Activated T-helper 2 cell treated with anti-CD3 and anti-CD28 coated beads, Interferon-gamma antibody, Interleukin-2, Interleukin-4, amounts not matched to agents 10 μg/mL and 5 μg/mL and 100 μg/mL, durations not matched to agents 14 hours and 24 hours and 36 hours (primary cell): ENCODE measurements at places on chromosomes 6 and 20. TPM values are rescaled to one million over a fixed set of nuclear protein-coding genes. Genes with fewer than 3 reads are reported as not detected.

DNA sequence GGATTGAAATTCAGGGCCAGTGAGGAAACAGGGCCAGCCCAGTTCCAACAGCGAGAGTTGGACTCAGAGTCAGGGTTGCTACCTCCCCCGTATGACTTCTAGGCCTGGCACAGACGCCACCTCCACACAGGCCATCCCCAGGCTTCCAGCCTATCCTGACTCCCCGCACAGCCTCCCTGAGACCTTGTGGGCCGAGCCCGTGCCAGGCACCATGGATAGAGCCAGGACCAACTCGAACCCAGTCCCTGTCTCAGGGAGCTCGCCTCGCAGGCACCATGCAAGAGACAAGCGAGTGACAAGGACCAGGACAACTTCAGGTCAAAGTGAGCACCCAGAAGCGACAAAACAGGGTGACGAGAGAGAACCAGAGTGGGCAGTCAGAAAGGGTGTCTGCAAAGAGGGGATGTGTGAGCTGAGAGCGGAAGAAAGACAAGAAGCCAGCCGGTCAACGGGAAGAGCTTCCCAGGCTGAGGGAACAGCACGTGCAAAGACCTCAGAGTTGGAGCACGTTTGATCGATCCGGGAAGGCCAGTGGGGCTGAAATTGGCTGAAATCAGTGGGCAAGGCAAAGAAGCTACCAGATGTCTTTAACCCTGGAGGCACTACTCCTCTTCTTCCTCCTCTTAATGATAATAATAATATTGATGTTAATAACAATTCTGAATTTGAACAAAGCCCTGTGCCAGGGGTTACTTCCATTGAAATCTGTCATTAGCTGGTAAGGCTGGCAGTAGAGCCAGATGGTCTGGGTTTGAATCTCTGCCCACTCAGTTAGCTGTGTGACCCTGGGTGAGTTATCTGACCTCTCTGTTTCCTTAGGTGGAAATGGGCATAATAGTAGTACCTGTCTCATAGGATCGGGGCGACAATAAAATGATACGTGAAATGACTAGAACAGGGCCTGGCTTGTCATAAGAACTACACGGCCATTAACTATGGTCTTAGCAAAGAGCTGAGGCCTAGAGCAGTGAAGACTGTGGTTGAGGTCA, 45.0 kb downstream of the KIAA1755 start:
- no peaks in the 10 kb centered on the region for H3K4me1 ChIP-seq
- no peak overlapping the region for H3K27ac ChIP-seq
- H3K27me3 ChIP-seq = no peaks in the 10 kb centered on the region
- no peak for DNase-seq

GRCh38 chr20:47917549-47918070, 132.3 kb upstream of the SULF2 start:
- H3K4me1 ChIP-seq = no peaks in the 10 kb centered on the region
- peaks cover 1% of the 10 kb centered on the region for H3K27me3 ChIP-seq
- no peak overlapping the region for H3K27ac ChIP-seq
- no peaks in the 10 kb centered on the region for H3K36me3 ChIP-seq

The IL17F gene
- not detected in 2 replicates for total RNA-seq

- DNase-seq = no peak
- no peaks in the 10 kb centered on the region for H3K27me3 ChIP-seq
- no peak overlapping the region for H3K4me3 ChIP-seq
- no peaks in the 10 kb centered on the region for H3K4me1 ChIP-seq
- no peaks in the 10 kb centered on the region for H3K36me3 ChIP-seq
Measured at GRCh38 chr6:905556-905955, 212.6 kb upstream of the EXOC2 start.

GRCh38 chr20:37405351-37405897, 59.5 kb downstream of the SRC start:
- no peak for DNase-seq
- no peaks in the 10 kb centered on the region for H3K36me3 ChIP-seq
- no peak overlapping the region for H3K27ac ChIP-seq
- H3K4me3 ChIP-seq = no peak overlapping the region
- peaks cover 23% of the 10 kb centered on the region for H3K27me3 ChIP-seq

DNA sequence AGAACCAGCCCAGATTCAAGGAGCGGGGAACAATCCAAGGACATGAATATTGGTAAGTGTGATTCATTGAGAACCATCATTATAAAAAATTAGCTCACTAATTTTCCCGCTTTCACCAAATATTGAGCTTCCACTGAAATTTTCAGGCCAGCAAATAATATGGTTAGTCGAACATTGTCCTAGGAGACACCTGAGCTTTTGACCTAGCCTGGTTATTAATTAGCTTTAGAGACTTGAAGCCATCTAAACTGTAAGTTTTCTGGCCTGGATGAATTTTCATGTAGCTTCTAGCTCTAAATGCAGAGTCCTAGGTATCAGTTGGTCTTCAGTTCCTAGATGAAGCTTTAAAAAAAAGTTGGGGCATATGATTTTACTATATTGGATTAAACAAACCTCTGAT, 17.1 kb upstream of the RALGAPA2 start:
- no peak overlapping the region for H3K4me3 ChIP-seq
- peaks cover 7% of the 10 kb centered on the region for H3K4me1 ChIP-seq
- H3K27ac ChIP-seq = no peak overlapping the region
- DNase-seq = no peak
- no peaks in the 10 kb centered on the region for H3K36me3 ChIP-seq
- H3K27me3 ChIP-seq = peaks cover 13% of the 10 kb centered on the region

The GRIK2 gene
- not detected in 2 replicates for total RNA-seq

DNA sequence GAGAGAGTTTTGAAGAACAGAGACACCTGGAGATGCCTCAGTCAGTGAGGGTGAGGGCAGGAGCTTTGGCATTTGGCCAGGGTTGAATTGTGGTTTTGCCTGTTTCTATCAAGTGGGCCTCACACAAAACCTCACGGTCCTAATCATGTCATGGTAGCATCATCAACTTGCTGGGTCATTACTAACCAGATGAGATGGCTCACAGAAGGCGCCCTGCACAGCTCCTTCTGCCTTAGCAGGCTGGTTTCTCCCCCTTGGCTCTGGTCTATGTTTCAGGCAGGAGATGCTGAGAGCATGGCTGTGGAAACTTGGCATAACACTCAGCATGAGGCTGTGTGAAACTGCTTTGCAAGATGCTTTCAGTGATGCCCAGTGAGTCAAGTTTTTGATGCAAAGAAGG, 99.3 kb downstream of the LRRC1 start:
- H3K4me1 ChIP-seq = peaks cover 8% of the 10 kb centered on the region
- no peak for DNase-seq
- H3K27ac ChIP-seq = no peak overlapping the region
- no peaks in the 10 kb centered on the region for H3K36me3 ChIP-seq
- no peak overlapping the region for H3K4me3 ChIP-seq
